ENCODE measurements at places on chromosomes 4 and X.
A peak's percentile ranks its signal among the peaks of the same experiment; 100 is the strongest.

DNA sequence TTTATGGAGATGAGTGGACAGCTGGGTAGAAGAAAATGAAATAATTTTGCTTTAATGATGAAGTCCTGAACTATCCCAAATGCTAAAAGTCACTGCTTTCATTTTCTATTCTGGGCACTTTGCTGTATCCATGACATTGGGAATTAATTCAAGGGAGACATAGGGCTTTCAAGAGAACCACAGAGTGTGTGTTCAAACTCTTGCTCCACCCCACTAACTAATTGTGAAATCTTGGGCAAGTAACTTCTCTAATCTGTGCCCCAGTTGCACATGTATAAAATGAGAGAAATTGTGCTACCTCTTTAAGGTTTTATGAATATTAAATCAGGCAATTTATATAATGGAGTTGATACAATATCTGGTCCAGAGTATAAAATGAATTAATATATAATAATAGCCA, 1422.0 kb downstream of the ADGRL3 start:
- DNase-seq: peak; percentile 44

- no peak for DNase-seq
Observed at GRCh38 chr4:38620527-38621027, 43.4 kb upstream of the KLF3 start.

GRCh38 chr4:155787113-155787710, 28.4 kb downstream of the GUCY1B1 start:
- DNase-seq: peak; percentile 74

DNA sequence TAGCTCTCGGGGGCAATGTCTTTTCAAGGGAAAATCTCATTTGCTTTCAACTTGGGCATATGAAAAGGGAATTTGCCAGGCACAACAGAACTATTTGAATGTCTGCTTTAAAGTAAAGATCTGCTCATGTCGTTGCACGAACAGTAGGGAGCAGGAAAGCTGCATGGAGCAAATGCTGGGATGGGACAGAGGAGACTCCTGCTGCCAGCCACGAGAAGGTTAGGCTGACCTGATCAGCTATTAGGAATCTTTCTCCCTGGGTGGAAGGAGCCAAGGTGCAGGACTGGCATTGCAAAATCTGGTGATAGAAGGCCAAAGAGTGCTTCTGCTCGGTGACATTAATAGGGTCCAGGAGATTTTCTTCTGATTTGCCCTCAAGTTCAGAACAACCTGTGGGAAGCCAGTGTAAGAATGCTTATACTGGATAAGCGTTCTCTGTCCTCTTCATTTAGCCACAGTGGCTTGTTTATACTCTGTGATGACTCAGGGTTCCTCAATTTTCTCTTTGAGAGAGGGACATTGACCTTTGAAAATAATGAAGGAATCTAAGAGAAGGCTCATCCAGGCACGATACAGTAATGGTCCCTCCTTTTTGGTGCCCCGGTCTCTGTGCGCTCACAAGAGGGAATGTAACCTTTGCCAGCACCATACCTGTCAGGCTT, 22.9 kb downstream of the FHL1 start:
- no peak for DNase-seq

- peak; percentile 70 for DNase-seq
Observed at GRCh38 chr4:147731580-147732517, at the start of gene ARHGAP10. TSS of gene ARHGAP10 (plus strand) at chr4:147732088. CDS start at chr4:147732302, 214 bp downstream.

DNA sequence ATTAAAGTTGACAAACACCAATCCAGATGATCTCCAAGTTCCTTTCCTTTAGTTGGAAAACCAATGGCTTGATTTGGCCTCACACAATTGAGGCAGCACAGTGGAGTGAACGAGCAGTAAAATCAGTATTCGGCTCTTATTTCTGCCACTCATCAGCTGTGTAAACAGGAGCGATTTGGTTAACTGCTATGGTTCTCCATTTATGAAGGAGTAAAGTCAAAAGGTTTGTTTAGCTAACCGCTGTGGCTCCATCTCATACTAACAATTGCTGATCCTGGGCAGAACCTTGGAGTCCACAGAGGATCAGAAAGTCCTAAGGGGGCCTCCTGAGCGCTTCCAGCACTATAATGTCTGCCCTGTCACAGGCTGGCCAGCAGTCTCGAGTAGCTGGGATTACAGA, 54.5 kb upstream of the EXOC1L start:
- no peak for DNase-seq

DNA sequence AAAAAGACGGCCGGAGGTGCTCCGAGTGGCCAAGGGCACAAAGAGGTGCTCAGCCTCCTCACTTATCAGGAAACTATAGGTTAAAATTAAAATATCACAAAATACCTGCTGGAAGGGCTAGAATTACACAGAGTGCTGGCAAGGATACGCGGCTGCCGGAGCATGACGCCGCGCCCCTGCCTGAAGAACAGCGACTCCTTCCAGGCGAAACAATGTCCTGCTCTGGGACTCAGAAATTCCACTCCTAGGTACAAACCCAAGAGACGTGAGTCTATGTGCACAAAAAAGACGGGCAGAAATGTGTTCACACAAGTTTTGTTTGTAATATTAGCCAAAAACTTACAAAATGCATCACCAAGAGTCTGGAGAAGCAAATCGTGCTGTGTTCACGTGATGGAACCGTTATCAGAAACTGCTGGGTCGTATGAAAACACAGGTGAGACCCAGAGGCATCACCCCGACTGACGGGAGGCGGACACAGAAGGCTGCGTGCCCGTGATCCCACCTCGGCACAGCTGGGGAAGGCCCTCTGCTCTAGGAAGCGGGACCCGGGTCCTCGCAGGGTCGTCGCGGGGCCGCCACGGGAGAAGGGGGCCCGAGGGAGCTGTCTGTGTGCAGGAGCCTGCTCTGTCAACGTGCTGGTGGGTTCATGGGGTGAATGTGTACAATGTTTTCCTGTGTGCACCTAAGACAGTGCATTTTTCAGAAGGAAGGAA, 27.6 kb downstream of the CTBP1 start:
- DNase-seq: no peak

DNA sequence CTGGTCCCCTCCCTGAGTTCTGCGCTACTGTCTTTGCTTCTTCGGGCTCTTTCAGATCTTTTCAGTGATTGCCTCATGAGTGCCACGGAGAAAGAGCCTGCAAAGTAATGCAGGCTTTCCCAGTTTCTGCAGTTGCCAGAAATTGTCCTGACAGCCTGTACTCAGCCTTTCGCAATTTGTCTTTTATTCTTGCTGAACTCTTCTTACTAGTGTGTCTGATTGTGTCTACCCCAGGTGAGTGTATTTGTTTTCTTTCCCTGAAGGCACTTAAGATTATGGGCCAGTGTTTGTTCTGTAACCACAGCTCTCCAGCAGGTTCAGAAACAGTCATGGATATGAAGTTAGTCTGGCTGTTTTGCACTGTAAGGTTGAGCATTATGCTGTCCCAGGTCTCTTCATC, 47.1 kb downstream of the FAM193A start:
- no peak for DNase-seq

- no peak for DNase-seq
Observed at GRCh38 chr4:176755001-176755400, 37.7 kb downstream of the VEGFC start.

GRCh38 chrX:134981910-134982309, 8.9 kb upstream of the SMIM10 start:
- no peak for DNase-seq

- DNase-seq: no peak
Observed at GRCh38 chr4:145816091-145816490, 122.5 kb downstream of the ZNF827 start.

DNA sequence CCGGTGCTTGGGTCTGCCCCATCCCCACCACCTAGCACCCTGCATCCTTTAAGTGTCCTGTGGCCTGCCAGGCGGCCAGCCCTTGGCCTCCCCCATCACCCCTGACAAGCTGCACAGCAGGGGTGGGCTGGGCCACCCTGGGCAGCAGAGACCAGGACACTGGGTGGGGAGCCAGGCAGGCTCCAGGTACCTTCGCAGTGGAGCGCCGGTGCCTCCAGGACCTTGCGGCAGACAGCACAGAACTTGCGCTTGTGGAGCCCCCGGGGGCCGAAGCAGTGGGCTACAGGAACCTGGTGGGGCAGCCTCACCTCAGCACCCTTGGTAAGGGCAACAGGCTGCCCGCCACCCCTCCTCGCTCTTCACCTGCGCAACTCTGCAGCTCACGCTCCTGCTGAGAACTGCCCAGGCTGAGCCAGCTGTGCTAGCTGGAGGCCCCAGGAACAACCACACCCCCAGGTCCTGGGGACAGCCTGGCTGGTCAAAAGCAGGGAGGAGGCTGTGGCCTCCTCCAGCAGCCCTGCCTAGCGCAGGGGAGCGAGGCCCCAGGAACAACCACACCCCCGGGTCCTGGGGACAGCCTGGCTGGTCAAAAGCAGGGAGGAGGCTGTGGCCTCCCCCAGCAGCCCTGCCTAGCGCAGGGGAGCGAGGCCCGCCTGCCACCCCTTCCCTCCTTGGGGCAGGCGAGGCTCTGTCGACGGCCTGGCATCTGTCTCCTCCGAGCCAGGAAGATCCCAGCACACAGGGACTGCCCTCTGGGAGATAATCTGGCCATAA, 4.6 kb downstream of the DGKQ start:
- DNase-seq: no peak

GRCh38 chrX:13014111-13015096, 30.0 kb downstream of the FAM9C start:
- no peak for DNase-seq

DNA sequence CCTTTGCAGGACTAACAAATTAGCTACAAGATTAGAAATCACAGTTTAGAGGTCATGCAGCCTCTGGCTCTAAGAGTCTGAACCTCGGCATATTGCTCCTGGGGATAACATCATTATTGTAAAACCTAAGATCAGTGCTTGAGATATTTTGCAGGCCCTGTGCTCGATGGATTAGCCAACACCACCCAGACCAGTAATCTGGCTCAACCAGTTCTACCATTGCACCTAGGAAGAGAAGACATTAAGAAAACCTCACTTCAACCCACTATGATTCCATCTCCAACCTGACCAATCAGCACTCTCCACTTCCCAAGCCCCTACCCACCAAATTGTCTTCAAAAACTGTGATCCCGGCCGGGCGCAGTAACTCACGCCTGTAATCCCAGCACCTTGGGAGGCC, 43.6 kb downstream of the WFS1 start:
- no peak for DNase-seq

DNA sequence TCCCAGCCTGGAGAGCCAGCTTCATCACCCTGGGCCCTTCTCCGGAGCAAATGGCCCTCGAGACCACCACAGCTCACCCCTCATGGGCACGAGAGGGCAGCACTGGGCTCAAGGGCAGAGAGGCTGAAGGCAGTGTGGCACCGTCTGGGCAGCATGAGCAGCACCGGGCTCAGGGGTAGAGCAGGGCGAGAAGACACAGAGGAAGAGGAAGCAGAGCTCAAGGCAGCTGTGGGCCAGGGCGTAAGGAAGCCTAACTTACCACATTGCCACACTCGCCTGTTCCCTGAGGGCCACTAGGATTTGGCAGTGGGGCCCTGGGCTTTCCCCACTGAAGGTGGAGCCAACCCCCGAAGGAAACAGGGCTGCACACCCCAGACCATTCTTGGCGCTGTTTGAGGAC, 15.5 kb downstream of the ZNF185 start:
- DNase-seq: peak; percentile 16

DNA sequence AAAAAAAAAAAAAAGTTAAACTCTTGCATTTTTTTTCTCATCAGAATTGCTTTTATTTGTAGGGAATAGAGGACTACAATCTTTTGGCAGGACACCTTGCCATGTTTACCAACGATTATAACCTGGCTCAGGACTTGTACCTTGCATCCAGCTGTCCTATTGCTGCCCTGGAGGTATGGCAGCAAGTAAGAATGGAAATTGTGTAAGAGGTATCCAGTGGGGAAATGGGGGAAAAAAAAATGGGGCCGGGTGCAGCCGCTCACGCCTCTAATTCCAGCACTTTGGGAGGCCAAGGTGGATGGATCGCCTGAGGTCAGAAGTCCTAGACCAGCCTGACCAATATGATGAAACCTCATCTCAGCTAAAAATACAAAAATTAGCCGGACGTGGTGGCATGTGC, 49.8 kb downstream of the WDR19 start:
- no peak for DNase-seq

DNA sequence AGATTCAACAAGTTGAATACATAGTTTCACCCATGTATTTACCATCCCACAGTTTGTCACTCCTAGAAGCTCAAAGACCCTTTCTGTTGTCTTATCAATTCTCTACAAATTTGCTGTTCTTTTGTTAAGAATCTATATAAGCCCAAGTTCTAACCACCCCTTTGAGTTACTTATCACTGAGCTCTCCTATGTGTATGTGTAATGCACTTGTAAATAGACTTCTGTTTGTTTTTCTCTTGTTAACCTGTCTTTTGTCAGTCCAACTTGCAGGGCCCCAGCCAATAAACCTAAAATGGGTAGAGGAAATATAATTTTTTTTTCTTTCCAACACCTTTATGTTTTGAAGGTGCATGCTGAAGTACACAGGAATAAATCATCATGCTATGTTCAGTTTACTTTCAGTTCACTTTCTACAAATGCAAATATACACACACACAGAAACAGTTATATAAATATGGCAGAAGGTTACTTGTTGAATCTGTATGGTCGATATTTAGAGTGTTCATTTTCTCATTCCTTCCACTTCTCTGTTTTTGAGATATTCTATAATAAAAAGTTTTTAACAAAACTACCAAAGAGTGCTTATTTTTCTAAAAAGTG, 22.3 kb upstream of the CLOCK start:
- no peak for DNase-seq

GRCh38 chr4:32858361-32858760, 2138.2 kb downstream of the PCDH7 start:
- DNase-seq: no peak

DNA sequence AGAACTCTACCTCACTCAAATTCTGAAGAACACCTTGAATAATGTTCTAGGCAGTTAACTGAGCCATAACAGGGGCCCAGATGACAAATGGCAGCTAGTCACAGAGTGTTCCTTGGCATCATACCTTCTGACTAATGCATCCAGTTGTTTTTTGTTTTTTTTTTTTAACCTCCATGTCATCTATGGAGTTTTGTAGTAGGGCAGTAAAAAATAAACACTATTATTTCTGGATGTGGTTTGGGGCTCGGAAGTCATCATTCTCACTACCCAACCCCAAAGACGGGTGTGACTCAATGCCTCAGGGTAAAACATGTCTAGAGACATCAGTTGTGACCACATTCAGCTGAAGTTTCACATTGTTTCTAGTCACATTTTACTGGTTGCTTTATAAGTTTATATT, 31.2 kb upstream of the MCF2 start:
- DNase-seq: no peak

DNA sequence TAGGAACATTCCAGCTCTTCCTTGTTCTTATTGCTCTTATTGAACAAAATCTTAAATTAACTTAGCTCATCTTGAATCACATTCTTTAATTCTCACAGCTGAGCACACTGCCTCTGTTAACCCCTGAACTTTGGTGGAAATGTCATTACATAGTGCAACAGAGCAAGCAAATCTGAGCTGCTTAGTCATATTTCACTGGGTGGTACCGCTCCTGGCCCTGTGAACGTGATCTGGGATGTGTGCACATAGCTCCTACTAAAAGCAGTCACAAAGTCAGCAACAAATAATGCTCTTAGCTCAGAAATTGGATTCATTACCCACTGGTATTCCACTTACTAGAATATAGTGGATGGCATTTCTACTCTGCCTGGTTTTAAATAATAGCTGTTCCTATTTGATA, 27.9 kb downstream of the ARHGEF6 start:
- no peak for DNase-seq

- no peak for DNase-seq
Observed at GRCh38 chrX:50705042-50705441, 109.0 kb downstream of the SHROOM4 start.

- no peak for DNase-seq
Observed at GRCh38 chr4:14646831-14647230, 355.4 kb upstream of the CPEB2 start.
